ENCODE measurements at places on chromosomes 3 and 15.

- no peak for DNase-seq
Measured at GRCh38 chr3:30774062-30774461, 120.4 kb downstream of the GADL1 start.

- DNase-seq: peak; percentile 9
Measured at GRCh38 chr3:79515072-79515471, 252.7 kb downstream of the ROBO1 start.

DNA sequence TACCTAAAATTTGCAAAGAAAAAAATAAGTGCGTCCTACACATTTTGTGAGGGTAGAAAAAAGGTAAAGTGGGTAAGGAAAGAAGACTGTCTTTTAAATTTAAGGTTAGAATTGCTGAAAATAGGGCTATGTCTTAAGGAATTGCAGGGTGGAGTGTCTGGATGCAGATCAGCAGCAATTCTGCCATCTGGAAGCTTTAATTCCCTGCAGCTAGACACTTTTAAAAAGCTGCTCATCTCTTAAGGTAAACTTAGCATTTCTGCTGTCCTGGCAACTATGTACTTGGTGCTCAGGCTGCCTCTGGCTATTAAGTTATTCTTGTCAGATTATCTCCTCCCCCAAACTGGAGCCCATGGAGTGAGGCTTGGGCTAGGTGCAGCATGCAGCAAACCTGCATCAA, 420.2 kb downstream of the SI start:
- DNase-seq: no peak

DNA sequence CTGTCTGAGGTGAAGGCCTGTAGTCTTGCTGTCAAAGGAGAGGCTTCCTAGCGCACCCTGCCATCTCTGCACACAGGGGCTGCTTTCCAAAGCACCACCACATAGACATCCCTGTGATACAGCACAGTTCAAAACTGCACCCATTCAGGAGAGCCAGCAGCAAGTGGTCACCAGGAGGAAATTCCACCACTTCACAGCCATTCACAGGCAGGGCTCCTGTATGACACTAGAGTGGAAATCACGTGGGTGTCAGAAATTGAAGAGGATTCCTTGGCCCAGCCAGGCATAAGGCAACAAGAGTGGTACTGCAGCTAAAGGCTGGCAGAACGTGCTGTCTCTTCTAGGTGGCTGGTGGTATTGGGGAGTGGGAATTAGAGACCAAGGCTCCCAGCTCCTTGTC, 102.8 kb downstream of the RFTN1 start:
- no peak for DNase-seq

DNA sequence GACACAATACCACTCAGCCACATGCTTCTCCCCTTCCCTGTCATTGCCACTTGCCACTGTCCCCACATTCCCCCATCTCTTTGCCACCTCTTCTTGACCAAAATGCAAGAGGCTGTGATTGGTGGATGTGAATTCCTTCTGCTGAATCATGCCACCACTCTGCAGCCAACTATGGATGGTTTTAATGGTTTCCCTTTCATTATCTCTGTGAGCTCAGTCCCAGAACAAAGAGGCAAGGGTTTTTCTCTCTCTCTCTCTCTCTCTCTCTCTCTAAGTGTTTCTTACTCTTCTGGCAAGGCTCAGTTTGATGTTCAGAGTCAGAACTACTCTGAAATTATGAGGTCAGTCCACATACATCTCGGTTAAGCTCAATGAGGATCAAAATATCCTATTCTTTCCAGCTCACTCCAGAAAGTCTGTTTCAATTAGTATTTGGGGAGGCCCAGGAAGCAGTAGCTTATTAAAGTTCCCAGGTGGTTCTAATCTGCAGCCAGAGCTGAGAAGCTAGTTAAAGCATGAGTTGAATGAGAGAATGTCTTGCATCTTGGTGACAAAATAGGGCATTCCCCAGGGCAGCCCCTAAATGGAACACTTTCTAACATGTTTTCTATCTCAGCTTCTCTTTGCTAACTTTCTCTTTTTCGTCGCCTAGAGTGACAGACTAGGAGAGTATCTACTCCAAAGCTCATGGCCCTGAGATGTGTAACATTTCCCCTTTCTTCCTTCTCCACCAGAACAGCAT, 8.5 kb upstream of the ILDR1 start:
- peak; percentile 21 for DNase-seq

GRCh38 chr15:19992428-19992827, 549.2 kb downstream of the GOLGA6L6 start:
- DNase-seq: no peak

DNA sequence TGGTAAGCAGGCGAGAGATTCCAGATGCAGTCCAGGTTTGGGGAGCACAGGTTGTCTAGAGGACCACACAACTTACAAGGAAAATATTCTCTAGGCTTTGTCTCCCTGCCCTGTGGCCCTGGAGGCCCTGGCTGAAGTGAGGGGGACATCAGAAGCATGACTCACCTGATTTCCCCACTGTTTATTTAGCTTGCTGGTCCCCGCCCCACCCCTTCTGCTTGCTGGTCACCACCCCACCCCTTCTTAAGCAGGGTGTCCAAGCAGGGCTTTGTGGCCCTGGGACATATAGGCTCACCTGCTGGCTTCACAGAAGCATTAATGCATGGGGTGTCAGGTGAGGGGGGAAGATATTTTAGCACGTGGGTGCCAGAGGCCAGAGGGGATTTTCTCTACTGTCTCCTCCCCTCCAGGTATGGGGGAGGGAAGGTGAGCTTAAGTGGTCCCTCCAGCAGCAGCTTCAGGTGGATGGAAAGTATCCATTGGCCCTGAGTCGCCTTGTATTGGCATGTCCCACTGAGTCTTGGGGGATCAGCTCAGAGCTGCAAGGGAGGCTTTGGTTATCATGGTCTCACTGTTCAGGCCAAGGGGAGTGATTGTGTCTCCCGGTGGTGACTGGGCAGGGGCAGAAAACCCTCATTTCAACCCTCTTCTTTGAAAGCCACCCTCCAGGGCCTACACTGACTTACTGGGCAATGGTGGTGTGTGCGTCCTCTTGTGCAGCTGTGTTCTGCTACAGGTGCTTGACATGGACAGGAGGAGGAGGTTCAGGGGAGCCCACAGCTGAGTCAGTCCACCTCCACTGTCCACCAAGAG, 49.8 kb downstream of the GASK1A start:
- no peak for DNase-seq

DNA sequence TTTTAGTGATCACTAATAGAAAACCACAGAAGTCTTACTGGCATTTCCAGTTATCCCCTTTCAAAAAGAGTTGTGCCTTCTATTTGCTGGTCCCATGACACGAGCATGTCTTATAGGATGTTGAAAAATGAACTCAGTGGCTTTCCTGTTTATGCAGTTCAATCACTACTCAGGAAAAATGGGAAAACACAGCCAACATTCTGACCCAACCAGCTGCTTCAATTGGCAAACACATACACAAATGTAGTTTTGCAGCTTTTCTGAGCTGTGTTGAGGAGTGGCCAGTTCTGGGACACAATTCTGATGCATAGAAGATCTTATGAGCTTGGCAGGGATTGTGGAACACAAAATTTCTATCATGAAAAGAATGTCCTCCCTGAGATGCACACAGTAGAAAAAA, 40.3 kb downstream of the FSTL1 start:
- no peak for DNase-seq

- no peak for DNase-seq
Measured at GRCh38 chr3:14915636-14916222, 31.7 kb upstream of the NR2C2 start.

- DNase-seq: no peak
Measured at GRCh38 chr3:129532261-129532660, 3.8 kb downstream of the RHO start.

DNA sequence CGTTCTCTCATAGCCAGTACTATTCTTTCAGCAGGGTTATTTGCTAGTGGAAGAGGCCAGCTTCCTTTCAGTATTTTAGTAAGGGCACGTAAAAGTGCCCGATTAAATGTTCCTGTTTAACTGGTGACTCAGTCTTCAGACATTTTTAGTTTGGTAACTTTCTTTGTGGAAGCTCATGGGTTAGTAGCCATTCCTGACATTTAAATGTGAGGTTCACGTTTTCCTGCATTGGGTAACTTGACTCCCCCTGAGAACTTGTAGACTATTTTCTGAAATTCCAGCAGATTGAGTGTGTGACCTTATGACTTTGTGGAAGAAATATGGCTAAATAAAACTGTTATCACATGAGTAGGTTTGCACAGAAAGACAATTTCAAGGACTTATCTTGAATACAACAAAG, 16.9 kb downstream of the ABHD2 start:
- peak; percentile 95 for DNase-seq

Measured in fibroblast of skin of back (primary cell).